LoVo (cell line): ENCODE measurements at places on chromosomes 4 and X.

GRCh38 chrX:56802921-56803849 lies 74.1 kb downstream of the NBDY start:
- no peak for DNase-seq

GRCh38 chr4:77248805-77249204 lies 91.8 kb downstream of the CCNG2 start:
- DNase-seq, result no peak

GRCh38 chr4:177109769-177110168 lies 199.9 kb upstream of the NEIL3 start:
- no peak for DNase-seq

GRCh38 chr4:68569466-68570121 lies 6.5 kb downstream of the UGT2B17 start:
- no peak for DNase-seq

DNA sequence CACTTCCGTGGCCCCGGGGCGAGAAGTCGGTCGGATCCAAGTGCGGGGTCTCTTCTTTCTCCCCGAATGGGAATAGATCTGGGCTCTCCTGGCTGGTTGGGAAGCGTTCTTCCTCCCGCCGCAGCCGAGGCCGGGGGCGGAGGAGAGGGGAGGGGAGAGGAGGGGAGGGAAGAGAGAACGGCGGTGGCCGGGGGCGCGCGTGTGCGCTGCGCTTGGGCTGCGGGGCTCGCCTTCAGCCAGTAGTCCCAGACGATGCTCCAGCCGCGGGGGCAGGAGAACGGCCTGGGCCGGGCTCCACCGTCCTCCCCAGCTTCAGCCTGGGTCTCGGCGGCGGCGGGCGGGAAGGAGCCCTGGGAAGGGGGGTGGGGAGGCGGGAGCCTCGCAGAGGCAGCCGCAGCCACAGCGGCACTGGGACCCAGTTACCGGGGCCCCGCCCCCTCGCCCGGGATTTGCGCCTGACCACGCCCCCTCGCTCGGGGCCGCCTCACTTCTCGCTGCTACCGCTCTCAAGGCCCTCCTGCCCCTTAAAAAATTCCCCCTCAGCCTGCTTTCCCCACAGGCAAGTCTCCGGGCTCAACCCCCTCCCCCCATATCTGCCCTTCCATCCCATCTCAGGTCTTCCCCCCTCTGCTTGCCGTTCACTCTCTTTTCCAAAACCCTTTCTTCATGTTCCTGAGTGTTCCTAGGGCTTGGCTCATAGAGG lies at the start of gene FGD1:
FGD1 (minus strand) TSS at position 421 of the 703 bp plus-strand sequence. CDS start 802 bp downstream, outside the sequence.
- peak; percentile 69 for DNase-seq

- DNase-seq, result peak; percentile 5
Observed at GRCh38 chr4:87865960-87866598, 33.3 kb downstream of the MEPE start.

- peak; percentile 5 for DNase-seq
Observed at GRCh38 chrX:132022198-132022966, 720 bp upstream of the STK26 start.

- peak; percentile 76 for DNase-seq
Observed at GRCh38 chrX:41441934-41442823, 5.0 kb upstream of the NYX start.

DNA sequence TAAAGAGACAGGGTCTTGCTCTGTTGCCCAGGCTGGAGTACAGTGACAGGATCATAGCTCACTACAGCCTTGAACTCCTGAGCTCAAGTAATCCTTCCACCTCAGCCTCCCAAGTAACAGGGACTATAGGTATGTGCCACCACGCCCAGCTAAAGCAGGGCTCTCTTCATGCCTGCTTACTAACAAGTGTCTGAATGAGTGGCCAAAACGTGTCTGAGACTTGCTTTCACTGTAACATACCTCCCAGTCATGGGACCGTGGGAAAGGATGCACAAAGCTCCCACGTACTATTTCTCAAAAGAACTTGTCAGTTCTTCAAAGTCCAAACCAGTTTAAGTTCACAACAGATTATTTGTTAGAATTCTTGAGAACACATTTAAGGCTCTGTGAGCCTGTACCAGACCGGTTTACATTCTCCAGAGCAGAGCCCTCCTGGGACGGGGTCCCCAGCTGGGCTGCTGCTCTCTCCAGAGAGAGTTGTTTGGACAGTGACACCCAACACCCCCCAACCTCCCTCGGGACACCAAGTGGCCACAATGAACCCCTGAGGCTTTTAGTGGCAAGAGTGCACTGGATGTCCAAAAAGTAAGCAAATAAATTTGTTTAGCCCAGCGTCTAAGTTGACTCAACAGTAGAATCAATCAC lies 24.1 kb downstream of the SH3KBP1 start:
- no peak for DNase-seq

DNA sequence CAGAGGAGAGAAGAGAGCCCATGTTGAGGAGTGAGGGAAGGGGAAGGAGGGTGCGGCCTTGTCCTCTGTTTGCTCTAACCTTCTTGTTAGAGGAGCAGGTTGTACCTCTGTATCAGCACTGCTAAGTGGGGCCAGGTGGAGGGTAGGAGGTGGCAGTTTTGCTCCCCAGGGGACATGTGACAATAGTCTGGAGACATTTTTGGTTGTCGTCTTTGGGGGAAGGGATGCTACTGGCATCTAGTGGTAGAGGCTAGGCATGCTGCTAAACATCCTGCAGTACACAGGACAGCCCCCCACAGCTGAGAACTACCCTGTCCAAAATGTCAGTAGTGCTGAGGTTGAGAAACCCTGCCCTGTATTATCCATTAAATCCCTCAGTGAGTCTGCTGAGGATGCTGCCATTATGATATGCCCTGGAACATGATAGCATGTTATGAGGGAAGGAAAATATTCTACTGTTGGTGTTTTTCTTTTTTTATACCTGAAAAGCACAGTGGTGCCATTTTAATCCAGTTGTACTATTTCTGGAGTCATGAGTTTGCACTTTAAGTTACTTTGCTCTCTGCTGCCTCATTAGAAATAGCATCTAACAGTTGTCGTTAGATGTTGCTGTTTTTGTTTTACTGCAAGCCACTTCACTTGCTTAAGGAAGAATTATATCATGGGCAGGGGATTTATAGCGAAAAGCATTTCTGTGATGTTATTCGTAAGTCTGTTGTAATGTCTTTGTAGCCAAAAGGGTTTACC lies 90.6 kb downstream of the LRP2BP start:
- DNase-seq, result no peak

GRCh38 chr4:38102957-38103588 lies 142.9 kb downstream of the PTTG2 start:
- no peak for DNase-seq

- peak; percentile 50 for DNase-seq
Observed at GRCh38 chr4:114386637-114387233, 211.9 kb upstream of the UGT8 start.

DNA sequence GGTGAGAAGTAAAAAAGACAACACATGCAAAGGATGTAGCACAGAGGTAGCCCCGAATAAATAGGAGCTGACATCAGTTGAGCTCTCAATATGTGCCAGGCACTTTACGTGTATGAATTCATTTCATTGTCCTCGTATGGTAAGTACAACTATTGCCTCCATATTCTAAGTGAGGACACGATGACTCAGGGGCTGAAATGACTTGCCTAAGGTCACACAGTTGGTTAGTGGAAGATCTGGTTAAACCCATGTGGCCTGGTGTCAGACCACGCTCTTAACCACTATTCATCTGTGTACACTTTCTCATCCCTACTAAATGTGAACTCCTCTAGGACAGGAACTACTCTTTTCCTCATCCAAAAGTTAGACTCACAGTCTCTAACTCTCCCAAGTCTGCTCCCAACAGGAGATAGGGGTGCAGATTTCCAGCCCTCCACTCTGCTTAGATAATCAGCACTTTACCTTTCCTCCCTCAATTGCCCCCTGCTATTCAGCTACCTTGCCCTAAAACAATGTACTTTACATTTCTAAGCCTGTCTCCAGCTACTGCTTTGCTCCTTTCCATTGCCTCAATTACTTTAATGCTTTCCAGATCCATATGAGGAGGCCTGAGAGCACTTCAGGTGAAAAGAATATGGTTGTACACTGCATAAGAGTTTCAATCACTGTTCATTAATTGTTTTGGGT lies 58.8 kb upstream of the LHFPL1 start:
- DNase-seq, result no peak

DNA sequence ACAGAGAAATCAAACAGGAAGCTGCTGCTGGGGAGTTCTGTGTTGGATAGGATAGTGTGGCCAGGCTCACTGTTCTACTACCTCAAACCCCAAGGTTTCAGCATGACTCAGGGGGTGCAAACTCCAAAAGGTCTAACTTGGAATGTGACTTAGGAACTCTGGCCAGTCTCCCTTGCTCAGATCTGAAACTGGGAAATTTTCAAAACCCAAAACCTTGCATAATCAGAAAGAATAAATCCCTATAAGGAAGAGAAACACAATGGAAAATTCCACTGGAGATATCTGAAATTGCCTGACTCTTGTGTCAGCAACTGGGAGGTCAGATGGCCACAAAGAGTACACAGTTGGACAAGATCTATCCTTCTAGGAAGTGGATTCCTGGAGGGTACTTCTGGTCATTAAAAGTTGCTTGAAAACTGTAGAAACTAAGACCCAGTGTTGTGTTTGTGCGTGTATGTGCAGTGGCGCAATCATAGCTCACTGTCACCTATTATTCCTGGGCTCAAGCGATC lies 58.0 kb downstream of the PPEF2 start:
- no peak for DNase-seq

- no peak for DNase-seq
Observed at GRCh38 chr4:174517502-174518445, 4.5 kb downstream of the HPGD start.

DNA sequence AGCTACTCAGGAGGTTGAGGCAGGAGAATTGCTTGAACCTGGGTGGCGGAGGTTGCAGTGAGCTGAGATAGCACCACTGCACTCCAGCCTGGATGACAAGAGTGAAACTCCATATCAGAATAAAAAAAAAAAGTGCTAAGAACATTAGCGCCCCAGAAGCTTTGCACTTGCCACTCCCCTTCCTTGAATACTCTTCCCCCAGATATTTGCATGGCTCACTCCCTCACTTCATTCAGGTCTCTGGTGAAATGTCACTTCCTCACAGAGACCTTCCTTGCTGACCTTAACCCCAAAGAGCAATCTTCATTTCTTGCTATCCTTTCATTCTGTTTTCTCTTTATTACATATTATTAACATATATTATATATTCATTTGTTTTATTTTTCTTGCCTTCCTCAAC lies 11.3 kb downstream of the CACNA1F start:
- DNase-seq, result no peak

DNA sequence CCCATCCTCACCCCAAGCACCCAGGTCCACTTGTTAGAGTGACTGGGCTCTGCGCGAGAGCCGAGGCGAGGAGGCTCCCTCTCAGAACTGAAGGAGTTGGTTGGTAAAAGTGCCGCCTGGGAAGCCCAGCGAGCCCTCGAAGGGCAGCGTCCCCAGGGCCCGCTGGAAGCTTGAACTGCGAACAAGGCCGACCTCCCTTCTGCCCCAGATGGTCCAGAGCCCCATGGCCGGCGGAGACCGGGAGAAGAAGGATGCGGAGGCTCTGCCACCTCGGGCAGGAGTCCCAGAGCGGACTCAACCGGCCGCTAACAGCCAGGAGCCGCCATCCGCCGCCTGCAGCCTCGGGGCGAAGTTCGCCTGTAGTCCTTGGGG lies 116.3 kb upstream of the TEX13C start:
- DNase-seq, result no peak

GRCh38 chrX:261919-262352 lies 19.2 kb upstream of the PLCXD1 start:
- no peak for DNase-seq

DNA sequence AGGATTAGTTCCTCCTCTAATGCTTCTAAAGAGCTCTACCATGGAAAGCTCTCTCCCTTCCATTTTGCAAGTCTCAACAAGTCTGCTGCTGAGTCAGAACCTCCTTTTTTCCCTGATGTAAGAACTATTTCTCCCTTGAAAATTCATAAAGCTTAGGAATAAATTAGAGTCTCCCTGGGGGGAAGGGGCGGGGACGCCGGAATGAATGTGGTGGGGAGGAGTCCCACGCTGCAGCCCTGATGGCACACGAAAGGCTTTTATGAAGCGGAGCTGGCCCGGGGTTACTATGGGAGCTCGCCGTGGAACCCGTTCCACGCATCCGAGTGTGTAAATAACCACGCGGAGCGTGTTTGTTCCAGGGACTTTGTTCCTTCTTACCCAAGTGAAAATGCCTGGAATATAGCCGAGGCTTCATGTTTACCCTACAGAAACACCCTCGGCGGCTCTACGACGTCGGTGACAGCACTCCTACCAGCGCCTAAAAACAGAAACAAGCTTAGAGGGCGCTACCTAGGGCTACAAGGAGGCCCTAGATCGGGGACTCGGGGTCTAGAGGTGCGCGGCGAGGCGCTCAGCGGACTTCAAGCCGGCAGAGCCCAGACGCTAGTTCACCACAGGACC lies 923 bp upstream of the CPEB2 start:
- DNase-seq, result peak; percentile 78

GRCh38 chr4:84167564-84167963 lies 331.5 kb downstream of the NKX6-1 start:
- no peak for DNase-seq

- peak; percentile 28 for DNase-seq
Observed at GRCh38 chrX:15751155-15751819, 13.2 kb downstream of the CA5B start.

- DNase-seq, result peak; percentile 31
Observed at GRCh38 chrX:19174401-19175025, 52.2 kb upstream of the ADGRG2 start.

GRCh38 chrX:71128915-71129765 lies 10.7 kb downstream of the MED12 start:
- DNase-seq, result peak; percentile 11

DNA sequence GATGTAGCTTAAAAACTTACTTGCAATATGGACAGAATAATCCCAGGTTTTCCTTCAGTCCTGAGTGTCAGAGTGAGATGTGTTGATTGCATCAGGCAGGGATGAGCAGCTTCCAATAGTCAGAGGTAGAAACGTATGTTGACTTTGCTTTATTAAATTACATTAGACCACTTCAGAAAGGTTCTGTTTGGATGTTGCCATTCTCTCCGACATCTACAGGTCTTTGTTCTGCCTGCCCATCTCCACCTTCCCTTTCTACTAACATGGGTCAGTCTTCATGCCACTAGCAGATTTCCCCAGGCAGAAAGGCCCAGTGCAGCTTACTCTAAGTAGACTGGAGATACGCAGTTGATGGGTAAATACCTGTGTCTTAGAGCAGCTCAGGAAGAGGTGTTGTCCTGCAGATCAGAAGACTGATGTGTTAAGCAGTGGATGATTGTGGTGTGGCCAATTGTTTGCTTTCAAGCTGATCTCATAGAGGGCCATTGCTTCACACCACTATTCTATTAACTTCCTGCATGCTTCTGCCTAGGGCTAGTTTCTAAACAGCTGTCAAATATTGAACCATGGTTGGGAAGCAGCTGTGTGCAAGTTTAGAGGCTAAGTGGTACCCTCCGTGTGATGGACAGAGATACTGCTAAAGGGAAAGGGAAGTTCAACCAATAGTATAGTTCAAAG lies 1.8 kb downstream of the FRMPD4 start:
- DNase-seq, result no peak

DNA sequence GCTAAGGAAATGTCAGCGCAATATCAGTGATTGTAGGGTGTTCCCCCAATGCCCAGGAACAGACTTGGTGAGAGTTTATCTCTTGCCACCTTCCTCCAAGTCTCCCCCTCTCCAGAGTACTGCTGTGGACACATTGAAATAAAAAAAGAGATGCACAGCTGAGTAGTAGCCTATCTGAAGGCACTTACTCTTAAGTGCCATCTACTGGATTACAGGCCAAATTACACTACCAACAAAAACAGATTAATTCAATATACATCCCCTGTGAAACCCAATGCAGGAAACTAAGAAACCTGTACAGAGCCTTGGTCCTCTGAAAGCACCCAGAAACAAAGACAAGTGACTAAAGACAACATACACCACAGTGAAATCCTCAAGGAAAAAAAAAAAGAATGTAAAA lies 460.3 kb downstream of the ZIC3 start:
- DNase-seq, result no peak
